ENCODE measurements at places on chromosomes 2 and 18.

- no peak for DNase-seq
Measured at GRCh38 chr2:106563195-106563594, 76.0 kb downstream of the CD8B2 start.

DNA sequence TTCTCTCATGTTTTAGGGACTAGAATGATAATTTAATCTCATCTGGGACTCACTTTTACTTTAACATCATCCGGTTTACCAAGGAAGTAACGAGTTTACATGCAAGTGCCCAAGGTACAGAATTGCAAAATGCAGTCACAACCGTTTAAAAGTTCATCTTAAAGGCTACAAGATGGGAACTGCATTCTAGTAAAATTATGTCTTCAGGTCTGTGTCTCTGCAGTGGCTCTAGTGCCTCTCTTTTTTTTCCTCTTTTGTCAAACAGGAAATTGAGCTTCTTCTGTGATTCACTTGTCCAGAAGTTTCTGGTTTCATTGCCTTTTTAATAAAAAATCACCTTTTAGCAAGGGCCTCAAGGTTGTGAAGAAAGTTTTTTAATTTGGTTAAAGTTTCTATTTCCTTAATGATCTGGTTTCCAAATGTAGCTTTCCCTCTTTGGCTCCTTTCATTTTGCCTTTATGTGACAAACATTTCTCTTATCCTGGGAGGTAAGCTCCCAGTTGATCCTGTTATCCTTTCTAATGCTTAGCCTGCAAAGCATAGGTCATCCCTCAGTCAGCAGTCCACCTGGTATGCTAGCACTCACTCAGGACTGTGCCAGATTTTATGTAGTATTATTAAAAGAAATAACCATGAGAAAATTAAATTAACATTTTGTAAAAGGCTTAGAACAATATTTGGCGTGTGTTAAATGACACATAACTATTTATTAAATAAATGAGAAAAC is 2.4 kb downstream of the GLS start:
- DNase-seq: no peak

DNA sequence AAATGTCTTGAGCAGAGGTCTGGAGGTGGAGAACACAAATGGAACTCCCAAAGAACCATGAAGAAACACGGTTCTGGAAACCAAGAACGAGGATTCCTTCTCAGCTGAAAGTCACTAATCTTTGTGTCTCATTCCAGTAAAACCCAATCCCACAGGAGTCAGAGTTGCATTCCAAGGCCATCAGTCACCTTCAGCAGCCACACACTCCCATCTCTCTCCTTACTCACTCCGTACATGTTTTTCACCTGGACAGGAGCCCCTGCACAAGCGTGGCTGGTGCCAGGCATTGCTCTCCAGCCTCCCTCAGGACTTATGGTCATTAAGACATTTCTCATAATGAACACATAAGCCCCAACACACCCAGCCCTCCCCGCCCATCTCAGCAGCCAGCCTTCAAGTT is 175.4 kb upstream of the SIX2 start:
- DNase-seq: no peak

GRCh38 chr2:118584062-118584749 is 263.2 kb downstream of the EN1 start:
- no peak for DNase-seq

Measured in HuH-7.5 (cell line).